GF-D8 (cell line): ENCODE measurements at places on chromosomes 1 and 21.

DNA sequence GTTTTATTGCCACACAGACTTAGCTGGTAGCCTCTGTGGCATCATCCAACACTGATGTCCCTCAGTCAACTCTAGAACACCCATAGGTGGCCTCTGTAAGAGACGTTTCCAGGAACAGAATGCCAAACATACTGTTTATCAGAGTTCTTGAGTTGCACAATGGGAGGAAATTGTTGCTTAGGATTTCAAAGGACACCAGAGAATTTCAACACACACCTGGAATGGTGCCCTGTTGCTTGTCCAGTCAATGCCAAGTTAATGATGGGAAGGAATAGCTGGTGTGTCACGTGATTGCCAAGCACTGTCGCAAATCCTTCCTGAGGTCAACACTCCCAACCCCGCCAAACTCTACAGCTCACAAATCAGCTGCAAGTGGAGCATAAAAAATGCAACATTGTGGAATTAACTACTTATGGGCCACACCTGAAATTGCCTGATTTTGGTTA lies 28.6 kb upstream of the DUSP23 start:
- peak; percentile 53 for DNase-seq

DNA sequence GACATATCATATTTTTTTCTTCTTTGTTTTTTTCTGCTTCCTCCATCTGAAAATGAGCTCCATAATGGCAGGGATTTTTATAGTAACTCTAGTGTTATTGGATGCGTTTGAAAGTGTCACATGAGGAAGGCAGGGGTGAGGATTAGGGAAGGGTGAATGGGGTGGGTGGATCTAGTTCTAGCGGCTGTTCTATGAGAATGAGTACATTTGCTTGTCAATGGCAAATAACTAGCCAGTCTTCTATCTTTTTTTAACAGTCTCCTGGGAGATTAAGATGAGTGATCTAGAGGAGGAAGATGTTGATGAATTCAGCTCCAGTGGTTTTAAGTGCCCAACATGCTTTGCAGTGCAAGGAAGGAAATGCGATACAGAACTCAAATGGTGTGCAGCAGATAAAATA lies 5.8 kb downstream of the OR14I1 start:
- DNase-seq = no peak

- DNase-seq = no peak
Observed at GRCh38 chr1:111990026-111990877, 784 bp upstream of the KCND3 start.

DNA sequence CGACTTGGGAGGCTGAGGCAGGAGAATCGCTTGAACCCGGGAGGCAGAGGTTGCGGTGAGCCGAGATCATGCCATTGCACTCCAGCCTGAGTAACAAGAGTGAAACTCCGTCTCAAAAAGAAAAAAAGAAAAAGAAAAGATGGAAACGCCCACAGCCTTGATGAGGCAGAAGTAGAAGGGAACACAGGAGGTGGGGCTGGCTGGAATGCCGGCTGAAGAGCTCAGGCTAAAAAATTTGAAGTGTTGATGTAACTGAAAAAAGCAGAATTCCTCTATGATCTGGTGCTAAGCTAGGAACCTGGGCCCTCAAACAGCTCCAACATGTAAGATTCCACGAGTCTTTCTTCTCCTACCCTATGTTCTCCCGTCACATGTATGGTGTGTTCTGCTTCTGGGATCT lies 53.6 kb downstream of the SLC66A1 start:
- no peak for DNase-seq

- DNase-seq = no peak
Observed at GRCh38 chr21:42986125-42986783, 11.9 kb downstream of the PKNOX1 start.

GRCh38 chr1:158818560-158818959 lies 12.6 kb upstream of the MNDA start:
- DNase-seq = peak; percentile 48

GRCh38 chr1:116940814-116941599 lies 31.3 kb downstream of the PTGFRN start:
- no peak for DNase-seq

DNA sequence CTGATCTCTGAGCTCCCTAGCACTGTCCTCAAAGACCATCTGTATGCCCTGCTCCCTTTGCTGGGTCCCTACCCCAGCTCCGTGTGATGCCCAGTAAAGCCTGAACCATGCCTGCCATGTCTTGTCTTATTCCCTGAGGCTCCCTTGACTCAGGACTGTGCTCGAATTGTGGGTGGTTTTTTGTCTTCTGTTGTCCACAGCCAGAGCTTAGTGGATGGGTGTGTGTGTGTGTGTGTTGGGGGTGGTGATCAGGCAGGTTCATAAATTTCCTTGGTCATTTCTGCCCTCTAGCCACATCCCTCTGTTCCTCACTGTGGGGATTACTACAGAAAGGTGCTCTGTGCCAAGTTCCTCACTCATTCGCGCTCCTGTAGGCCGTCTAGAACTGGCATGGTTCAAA lies 5.7 kb downstream of the GSTM5 start:
- no peak for DNase-seq

- DNase-seq = no peak
Observed at GRCh38 chr1:101742509-101742908, 254.2 kb downstream of the OLFM3 start.

DNA sequence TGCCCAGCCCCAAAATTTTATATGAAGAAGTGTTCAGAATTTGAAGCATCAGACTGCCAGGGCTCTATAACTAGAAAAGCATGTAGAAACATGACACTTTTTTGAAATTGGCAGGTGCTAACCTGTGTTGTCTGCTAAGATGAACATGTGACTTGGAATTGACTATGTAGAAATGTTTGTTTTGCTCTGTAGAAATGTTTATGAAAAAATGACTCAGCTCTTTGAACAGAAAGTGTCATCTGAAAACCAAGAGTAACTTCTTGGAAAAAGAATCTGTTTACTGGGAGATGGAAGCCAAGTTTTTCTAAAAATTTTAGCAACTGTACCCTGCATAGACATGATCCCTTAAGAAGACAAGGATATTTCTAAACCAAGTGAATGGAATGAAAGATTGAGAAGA lies 59.2 kb downstream of the LHX9 start:
- no peak for DNase-seq

DNA sequence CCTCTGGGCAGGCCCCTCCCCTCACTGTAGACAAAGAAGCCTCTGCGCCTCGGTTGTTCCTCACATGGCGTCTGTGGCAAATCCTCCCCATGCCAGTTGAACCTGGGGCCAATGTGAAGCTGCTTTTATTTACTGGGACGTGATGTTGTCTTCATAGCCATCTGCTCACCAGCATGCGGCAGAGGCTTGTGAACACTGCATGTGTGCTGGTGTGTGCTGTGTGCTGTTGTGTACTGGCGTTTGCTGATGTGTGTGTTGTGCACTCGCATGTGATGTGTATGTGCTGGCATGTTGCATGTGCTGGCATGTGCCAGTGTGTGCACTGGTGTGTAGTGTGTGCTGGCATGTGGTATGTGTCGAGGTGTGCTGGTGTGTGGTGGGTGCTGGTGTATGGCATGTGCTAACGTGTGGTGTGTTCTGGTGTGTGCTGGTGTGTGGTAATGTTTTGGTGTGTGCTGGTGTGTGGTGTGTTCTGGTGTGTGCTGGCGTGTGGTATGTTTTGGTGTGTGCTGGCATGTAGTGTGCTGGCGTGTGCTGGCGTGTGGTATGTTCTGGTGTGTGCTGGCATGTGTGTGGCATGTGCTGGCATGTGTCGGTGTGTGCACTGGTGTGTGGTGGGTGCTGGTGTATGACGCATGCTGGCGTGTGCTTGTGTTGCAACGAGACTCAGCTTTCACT lies 37.2 kb upstream of the TRAPPC10 start:
- DNase-seq = no peak
